Activated naive CD4-positive, alpha-beta T cell (primary cell): ENCODE measurements at places on chromosomes 7 and 10.

GRCh38 chr10:114135476-114135875 is 38.5 kb downstream of the CCDC186 start:
- DNase-seq, result no peak

- DNase-seq, result no peak
Measured at GRCh38 chr7:129769400-129769774, 157.9 kb downstream of the NRF1 start.

DNA sequence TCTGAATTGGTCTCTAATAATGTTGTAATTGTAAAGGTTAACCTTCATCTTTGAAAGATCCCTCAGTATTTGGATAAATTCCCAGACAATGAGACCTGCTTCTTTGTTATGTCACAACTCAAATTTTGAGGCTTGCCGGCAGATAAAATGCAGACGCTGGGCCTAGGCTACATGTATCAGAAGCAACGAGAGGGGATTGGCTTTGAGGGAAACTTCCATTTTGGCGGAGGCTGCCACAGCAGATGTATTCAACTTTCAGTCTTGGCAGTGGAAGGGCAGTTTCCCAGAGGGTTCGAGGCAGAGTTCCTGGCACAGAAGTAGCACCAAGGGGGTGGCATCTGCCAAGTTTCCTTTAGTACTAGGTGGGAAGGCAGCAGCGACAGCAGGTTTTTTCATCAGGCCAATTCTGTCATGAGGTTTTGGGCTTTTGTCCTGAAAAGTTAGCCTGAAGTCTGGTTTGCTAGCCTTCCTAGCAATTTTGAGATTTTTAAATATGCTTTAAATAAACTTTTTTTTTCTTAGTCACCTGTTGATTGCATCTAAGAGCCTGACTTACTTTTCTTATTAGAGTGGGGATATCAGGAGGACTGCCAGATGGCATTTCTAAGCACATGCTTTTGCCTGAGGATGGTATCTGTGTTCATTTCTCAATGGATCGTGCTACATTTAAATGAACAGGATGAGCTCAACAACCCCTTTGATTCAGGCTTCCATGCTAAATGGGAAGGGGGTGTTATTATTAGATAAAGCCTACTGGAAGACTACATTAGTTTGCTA is 89.5 kb upstream of the FAM3C start:
- no peak for DNase-seq

- DNase-seq, result no peak
Measured at GRCh38 chr10:120782336-120782735, 68.8 kb upstream of the WDR11 start.

GRCh38 chr10:55024713-55025112 is 223.7 kb upstream of the PCDH15 start:
- DNase-seq, result no peak

- DNase-seq, result no peak
Measured at GRCh38 chr10:69939061-69939460, 113.6 kb upstream of the MACROH2A2 start.

DNA sequence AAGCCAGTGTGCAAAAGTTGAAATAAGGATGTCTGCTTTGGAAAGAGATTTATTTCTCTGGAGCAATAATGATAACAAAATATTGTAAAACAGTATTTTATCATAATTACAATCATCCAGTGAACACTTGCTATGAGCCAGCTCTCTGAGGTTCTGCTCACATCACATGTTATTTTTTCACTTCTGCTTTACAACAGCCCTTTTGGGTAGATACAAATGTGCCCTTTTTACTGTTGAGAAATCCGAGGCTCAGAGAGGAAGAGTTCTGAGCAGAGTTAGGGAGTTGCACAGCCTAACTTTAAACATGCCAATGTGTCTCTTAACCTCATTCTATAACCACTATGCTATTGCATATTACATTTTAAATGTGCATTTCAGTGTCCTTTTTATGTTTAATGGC is 232.6 kb upstream of the CDC14C start:
- no peak for DNase-seq

DNA sequence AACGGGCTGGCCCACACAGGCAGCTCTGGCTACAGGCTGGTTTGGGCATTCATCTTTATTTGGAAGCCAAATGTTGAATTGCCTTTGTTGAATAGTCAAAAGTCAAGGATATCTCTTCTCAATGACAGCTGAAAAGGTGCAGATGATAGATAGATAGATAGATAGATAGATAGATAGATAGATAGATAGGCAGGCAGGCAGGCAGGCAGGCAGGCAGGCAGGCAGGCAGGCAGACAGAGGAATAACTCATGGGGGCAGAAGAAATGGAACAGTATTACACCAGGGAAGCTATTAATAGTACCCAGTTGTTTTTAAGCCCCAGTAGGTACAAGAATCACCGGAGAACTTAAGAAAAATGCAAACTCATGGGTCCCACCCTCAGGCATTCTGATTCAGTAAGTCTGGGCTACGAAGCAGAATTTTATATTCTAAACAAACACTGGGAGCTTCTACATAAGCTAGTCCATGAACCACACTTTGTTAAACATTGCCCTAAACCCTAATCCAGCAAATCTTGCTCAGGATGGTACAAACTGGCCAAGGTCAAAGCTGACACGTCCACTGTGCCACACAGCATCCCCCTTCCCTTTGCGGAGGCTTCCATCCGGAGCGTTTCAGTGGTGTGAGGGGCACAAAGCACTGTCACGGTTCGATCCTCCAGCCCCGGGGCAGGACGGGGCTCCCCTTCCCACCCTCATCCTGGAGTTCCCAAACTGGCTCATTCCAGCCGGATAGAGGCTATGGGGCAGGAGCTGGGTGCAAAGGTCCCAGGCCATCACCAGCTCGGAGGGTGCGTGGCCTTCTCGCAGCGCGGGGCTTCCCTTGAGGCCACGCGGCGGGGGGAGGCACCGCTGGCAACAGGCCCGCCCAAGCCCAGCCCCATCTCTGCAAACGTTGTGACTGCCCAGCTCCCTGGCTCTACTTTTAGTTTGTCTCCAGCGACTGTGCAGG is 6.7 kb downstream of the PRKAG2 start:
- DNase-seq, result no peak

DNA sequence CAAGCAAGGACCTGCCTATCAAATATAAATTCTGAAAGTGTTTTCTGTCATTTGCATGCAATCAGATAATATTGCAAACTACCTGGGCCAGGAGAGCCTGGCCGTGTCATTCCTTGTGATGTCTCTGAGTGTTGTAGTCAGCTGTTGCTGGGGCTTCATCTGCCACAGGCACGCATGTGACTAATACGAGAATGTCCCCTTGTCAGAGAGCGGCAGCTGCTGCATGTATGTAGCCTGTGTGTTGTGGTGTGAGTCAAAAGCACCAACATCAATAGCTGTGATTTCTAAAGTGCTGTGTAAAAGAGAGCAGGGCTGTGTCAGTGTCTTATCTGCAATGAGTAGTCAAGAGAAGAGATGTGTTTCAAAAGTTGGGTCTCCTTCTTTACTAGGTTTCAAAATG is 155.4 kb downstream of the POU6F2 start:
- DNase-seq, result no peak

- no peak for DNase-seq
Measured at GRCh38 chr10:62719061-62719460, 85.5 kb upstream of the ADO start.

- no peak for DNase-seq
Measured at GRCh38 chr10:63878428-63878827, 357.2 kb downstream of the REEP3 start.

GRCh38 chr10:114550756-114551635 is 107.1 kb downstream of the ABLIM1 start:
- DNase-seq, result no peak

GRCh38 chr10:78465431-78465830 is 431.8 kb downstream of the RPS24 start:
- no peak for DNase-seq

- no peak for DNase-seq
Measured at GRCh38 chr10:72862957-72863356, 30.6 kb upstream of the OIT3 start.

- DNase-seq, result no peak
Measured at GRCh38 chr7:156656598-156656997, 16.0 kb downstream of the RNF32 start.

- no peak for DNase-seq
Measured at GRCh38 chr7:22675917-22676343, 51.1 kb upstream of the IL6 start.

DNA sequence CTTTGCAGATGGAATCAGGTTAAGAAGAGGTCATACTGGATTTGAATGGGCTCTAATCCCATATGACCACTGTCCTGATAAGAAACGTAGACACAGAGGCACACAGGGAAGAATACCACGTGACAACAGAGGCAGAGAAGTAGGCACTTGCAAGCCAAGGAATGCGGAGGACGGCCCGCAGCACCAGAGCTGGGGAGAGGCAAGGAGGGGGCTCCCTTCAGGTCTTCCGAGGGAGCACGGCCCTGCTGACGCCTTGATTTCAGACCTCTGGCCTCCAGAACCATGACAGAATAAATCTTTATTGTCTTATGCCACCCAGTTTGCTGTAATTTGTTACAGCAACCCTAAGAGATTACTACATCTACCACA is 44.7 kb upstream of the TMEM213 start:
- no peak for DNase-seq

GRCh38 chr10:69646185-69647060 is 16.4 kb downstream of the FAM241B start:
- no peak for DNase-seq

DNA sequence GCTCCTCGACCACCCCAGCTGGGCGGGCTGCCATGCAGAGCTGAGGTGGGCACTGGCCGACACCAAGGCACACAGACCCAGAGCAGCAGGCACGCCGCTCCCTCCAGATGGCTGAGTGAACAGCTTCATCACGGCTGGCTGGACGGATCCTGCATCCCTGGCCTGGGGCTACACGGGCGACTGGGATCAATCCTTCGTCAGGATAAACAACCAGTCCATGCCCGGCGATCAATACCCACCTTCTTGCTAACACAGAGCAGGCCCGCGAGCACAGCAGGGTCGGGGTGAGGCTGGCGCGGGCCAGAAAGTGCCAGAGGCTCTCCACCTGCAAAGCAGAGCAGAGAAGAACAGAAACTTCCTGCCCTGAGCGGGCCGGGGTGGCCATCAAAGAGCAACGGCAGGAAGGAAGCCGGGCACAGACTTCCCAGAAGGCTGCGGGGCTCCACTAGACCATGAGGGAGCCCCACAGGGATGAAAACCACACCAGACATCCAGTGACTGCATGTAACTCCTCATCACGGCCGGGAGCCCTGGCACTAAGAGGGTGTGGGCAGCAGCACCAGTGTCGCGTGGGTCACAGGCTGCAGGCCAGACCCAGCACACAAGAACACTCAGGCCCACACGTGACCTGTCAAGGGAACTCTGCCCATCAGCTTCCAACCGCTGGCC is 166.4 kb downstream of the MAD1L1 start:
- no peak for DNase-seq

DNA sequence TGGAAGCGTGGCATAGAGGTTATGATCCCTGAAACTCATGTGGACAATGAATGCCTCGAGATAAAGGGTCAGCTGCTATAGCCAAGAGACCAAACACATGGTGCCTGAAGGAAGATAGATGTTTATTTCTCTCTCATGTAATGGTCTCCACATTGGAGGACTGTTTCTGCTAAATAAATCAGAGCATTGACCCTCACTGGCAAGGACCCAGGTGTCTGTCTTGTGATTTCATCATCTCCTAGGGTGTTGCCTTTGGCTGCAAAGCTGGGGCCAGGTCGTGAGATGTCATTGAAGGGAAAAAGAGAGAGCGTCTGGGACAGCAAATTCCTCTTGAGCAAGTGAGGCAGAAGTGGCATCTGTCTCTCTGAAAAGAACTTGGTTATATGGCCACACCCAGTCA is 64.6 kb downstream of the JCAD start:
- no peak for DNase-seq

- DNase-seq, result no peak
Measured at GRCh38 chr7:156950381-156950858, 908 bp downstream of the NOM1 start.

- DNase-seq, result no peak
Measured at GRCh38 chr7:101494602-101495329, 132.1 kb downstream of the COL26A1 start.

GRCh38 chr10:19505320-19506312 is 310.6 kb upstream of the PLXDC2 start:
- DNase-seq, result no peak

DNA sequence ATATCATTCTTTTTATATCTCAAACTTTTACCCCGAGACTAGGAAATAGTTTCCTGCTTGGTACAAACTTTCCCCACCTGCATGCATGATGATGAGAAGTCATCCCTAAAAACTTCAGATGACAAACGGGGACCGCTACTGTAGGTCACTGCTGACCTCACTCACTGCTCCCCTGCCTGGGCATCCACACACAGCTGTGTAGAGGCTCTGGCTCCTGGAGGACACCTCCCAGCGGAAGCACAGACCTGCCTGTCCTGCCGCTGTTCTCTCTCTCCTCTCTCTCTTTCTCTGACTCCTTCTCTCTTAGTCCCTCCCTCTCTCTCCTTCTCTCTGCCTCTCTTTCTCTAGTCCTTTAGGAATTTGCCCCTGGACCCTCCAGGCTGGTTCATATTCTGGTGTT is 202.9 kb upstream of the PITRM1 start:
- no peak for DNase-seq

DNA sequence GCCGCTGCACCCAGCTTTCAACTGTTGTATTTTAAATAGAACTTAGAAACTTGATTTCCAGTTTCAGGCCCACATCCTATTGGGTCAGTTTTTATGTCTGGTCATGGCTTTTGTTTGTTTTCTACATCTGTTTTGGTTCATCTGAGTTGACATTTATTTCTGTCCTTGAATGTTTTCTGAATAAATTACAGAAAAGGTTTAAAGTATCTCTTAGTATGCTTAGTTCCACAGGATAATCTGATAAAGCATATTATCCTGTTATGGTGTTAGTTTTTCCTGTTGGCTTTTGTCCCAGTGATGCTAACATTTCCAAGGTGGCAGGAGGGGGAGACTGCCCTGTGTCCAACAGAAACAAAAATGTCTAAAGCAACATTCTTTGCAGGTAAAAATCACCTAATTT is 733.2 kb downstream of the INHBA start:
- no peak for DNase-seq

GRCh38 chr7:137975768-137976167 is 26.1 kb downstream of the CREB3L2 start:
- no peak for DNase-seq

GRCh38 chr10:30254926-30255325 is 94.2 kb downstream of the MTPAP start:
- DNase-seq, result no peak

DNA sequence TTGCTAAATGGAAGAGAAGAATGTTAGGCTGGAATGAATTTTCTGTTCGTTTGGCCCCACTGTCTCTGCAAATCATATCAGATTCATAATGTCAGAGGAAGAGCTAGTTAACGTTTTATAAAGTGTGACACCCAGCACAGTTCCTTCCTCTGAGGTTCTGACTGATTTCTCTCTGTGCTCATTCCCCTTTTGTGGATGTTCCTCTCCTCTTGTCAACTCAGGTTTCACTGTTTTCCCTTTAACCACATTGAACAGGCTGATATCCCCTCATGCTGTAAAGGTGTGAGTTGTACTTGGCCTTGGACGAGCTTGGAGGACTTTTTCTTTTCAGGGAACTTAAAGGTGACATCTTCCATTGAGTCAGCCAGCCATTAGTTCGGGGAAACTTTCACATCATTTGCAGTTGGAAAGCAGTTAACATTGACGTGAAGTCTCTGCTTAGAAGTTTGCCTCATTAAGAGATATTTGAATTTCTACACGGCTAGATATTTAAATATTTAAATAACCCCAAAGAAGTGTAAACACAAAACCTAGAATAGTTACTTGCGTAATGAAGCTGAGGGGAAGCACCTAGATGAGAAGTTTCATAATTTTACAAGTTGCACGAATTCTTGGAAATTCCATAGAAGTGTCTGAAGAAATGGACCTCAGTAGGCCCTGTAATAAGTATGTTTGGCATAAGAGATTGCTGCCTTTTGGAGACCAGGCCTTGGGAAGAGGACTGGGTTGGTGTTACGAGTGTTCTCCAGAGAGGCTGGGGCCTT is 101.5 kb upstream of the EGR2 start:
- no peak for DNase-seq

- peak; percentile 75 for DNase-seq
Measured at GRCh38 chr7:101542527-101543241, 86.4 kb downstream of the MYL10 start.
